NCI-H510A treated with DMSO at 0.1 percent for 48 hours (cell line): ENCODE measurements at places on chromosomes 16 and 17.

DNA sequence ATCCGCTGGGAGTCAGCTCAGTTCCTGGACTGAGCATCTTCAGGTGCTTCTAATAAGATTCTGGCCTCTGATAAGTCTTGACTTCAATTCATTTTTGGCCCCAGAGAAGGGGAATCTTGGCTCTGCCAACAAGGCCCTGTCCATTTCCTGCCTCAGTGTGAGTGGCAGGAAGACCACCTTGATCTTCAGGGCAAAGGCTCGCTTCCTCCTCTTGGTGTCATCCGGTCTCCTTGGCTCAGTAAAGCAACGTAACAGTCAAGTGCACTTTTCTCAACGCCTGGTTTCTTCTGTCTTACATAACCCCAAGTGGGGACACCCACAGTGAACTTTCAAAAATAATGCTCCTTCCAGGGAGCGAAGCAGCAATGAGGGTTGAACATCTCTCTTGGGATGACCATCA lies 169.8 kb downstream of the PRKCB start:
- no peak for DNase-seq

- no peak for DNase-seq
These were observed 180.5 kb upstream of the TOX3 start for GRCh38 chr16:52727441-52727840.

DNA sequence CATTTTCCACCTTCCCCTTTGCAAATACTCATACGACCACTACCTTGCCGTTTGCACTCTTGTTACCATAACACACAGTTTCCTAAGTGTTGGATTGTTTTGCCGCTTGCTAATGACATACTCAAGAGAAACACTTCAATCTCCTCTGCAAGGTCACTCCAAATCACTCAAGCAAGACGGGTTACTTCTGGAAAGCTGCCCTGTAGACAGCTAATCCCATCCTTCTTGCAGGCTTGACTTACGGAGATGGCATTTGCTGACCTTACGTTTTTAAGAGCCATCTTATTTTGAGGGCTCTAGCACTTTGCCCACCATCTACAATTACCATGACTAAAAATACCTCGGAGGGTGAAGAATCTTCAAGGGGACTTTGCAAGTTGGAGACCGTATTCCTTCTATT lies 46.2 kb downstream of the MYH3 start:
- DNase-seq: no peak

- DNase-seq: no peak
These were observed 21.4 kb downstream of the SERPINF1 start for GRCh38 chr17:1783271-1783670.

- peak; percentile 47 for DNase-seq
These were observed 10.5 kb upstream of the ALDOA start for GRCh38 chr16:30054959-30055553.

GRCh38 chr17:81210466-81210865 lies 12.3 kb downstream of the CEP131 start:
- no peak for DNase-seq
